ENCODE measurements at places on chromosomes 11 and 22. TPM values are rescaled to one million over a fixed set of nuclear protein-coding genes. Genes with fewer than 3 reads are reported as not detected.
A peak's percentile ranks its signal among the peaks of the same experiment; 100 is the strongest.

The CEND1 gene
- total RNA-seq = not detected

The LRRN4CL gene
- 6.4 TPM for total RNA-seq

DNA sequence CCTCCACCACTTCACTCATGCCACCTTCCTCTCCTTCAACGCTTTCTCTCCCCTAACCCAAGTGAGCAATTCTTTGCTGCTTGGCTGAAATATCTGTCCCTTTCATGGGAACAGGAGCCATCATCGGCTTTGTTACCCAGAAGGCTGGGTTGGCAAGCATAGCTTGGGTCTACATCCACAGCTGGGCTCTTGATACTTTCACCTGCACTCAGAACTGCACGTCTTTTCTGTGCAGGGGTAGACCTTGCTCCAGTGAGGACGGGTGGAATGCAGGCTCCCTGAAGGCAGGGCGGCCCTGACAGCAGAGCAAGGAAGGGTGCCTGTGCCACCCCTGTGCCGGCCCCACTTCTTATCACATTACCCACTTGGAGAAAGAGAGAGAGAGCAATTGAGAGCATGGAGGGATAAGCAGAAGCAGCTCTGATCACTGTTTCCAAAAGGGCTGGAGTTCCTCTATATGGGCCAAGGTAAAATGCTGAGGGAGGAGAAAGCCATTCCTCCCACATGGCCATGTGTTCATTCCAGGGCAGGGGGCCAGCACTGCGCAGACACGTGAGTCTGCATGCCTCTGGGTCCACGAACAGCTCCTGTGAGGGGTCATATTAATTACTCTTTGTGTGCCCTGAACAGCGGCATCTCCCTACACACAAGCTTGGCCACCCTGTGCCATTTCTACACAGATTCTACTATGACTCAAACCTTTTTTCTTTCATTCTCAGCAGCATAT is 181.8 kb downstream of the BUD13 start:
- no peak for DNase-seq

- DNase-seq = no peak
These were observed 166.8 kb upstream of the SEZ6L start for GRCh38 chr22:26002456-26002855.

DNA sequence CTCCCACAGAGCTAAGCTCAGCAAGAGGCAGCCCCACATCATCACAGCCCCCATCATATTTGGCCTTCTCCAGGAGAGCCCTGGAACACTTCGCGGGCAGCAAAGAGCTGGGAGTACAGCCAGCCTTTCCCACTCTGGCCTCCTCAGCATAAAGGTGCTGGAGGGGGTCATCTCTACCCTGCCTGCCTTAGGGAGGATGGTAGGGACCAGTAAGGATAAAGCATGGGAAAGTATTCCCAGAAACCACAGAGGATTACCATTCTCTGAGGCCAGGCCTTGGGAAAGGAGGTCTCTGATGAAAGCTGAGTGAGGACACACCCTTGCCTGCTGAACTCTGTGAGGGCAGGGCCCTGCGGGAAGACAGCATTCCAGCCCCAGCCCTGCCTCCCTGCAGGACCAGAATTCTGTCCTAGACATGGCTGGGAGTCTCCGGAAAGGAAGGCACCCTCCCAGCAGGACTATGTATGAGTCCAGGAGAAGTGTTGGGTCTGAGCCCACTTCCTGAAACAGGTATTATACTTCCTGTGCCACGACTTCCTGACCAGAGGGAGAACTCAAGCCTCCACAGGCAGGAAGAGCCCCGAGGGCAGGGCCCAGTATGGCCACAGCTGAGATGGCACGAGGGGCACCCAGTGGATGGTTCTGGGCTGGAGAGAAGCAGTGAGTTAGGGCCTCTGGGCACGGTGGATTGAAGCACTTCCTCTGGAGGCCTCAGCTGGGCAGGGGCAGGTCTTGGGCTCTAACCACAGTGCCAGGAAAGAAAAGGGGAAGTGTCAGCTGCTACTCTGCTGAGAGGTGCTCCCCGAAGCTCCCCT is 12.9 kb upstream of the CASTOR1 start:
- DNase-seq = peak; percentile 52

The SMC1B gene
- total RNA-seq = not detected

GRCh38 chr22:36395055-36395849 is 7.5 kb upstream of the MYH9 start:
- DNase-seq = no peak

DNA sequence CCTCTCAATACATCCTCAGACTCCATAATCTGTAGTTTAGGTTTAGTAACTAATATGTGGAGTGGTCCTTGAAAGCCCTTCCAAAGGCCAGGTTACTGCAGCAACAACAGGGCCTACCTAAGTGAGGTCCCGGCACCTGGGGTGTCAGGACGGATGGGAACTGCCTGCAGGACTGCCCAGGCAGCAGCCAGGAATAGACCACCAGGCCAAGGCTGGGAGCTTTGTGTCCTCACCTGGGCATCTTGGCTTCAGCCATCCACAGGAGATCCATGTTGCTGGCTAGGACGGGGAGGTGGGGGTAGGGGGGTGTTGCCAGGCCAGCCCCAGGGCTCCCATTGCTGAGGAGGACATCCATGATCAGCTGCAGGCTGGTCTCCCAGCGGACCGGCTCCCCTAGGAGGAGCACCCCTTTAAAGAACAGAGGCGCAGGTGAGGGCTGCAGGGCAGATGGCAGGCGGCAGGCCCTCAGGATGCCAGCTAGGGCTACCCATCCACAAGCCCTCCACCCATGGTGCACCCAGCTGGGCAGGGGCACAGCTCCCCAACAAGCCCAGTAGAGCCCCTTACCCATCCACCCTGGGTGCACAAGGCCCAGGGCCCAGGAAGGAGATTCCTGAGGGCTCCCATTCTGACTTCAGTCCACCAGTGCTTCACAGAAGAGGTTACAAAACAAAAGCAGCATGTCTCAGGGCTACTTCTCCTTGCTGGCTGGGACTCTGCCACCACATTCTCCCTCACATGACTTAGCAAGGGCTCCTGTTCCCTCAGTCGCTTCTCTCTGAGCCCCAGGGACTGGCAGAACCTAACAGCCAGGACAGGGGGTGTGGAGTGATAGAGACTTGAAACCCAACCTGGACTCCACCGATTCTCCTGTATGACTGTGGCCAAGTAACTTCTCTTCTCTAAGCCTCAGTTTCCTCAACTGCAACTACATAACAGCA is 18.0 kb downstream of the HDHD5 start:
- DNase-seq = peak; percentile 82

The RDX gene
- total RNA-seq = 95.7 TPM

The ANO5 gene
- 18.8 TPM for total RNA-seq

GRCh38 chr11:113286009-113286408 is 28.4 kb upstream of the TTC12 start:
- no peak for DNase-seq

GRCh38 chr11:35246745-35247144 is 107.8 kb downstream of the CD44 start:
- no peak for DNase-seq

The NRXN2 gene
- 0.85 TPM for total RNA-seq
